ENCODE measurements at places on chromosomes 2 and 18.

- peak; percentile 76 for DNase-seq
Observed at GRCh38 chr2:171247741-171248662, 87.3 kb upstream of the TLK1 start.

- DNase-seq = no peak
Observed at GRCh38 chr2:7400628-7401027, 483.4 kb downstream of the RNF144A start.

DNA sequence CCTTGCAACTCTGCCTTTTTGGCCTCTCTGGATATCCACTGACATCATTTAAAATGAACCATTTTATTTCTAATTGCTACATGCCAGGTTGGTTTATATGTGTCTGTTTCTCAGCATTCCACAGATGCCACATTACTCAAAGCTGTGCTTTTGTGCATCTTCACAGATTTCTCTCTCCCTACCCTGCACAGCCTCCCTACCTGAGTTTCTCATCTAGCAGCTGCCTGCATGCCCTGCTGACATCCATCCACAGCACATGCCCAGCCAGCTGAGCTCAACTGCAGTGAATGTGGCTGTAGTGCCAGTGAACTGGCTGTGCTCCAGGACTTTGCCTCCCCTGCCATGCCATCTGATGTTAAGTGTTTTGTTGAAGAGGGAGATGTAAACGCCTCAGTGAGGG is 44.5 kb downstream of the PKP4 start:
- no peak for DNase-seq

- no peak for DNase-seq
Observed at GRCh38 chr2:46735108-46735691, 180.4 kb downstream of the MCFD2 start.

DNA sequence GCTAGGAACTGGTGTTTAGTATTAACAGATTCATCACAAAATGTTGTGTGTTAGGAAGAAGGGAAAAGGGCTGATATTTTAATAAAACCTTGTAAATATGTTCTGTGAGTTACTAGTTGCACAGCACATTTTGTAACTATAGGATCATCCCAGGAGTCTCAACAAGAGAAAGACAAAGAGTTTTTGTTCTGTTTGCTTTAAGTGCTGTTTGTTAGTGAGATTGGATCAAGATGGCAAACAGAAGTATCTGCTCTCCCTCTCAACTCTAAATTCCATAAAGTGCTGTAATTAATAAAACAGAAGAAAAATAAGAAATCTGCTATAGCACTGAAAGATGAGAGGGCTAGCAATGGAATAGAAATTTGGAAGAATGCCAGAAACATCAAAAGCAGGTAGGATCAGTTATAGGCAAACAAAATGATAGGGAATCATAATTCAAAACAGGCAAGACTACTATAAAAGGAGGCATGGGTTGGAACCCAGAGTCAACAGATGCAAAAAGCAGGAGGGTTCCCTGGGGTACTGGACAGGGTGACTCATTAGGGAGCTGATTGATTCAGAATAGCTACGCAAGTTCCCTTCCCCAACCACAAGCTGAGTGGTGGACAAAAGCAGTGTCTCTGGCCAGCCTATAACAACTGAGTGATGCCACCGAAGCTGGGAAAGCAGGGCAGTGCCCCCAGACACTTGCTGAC is 75.8 kb downstream of the DYNC1I2 start:
- DNase-seq = no peak

GRCh38 chr2:65530547-65531320 is 98.3 kb upstream of the SPRED2 start:
- no peak for DNase-seq

- DNase-seq = no peak
Observed at GRCh38 chr2:191818725-191819350, 28.1 kb downstream of the CAVIN2 start.

GRCh38 chr2:170576296-170576695 is 138.8 kb upstream of the SP5 start:
- no peak for DNase-seq

- DNase-seq = no peak
Observed at GRCh38 chr18:78106946-78107345, 857.3 kb downstream of the GALR1 start.

- no peak for DNase-seq
Observed at GRCh38 chr2:7868836-7869235, 813.0 kb upstream of the ID2 start.

DNA sequence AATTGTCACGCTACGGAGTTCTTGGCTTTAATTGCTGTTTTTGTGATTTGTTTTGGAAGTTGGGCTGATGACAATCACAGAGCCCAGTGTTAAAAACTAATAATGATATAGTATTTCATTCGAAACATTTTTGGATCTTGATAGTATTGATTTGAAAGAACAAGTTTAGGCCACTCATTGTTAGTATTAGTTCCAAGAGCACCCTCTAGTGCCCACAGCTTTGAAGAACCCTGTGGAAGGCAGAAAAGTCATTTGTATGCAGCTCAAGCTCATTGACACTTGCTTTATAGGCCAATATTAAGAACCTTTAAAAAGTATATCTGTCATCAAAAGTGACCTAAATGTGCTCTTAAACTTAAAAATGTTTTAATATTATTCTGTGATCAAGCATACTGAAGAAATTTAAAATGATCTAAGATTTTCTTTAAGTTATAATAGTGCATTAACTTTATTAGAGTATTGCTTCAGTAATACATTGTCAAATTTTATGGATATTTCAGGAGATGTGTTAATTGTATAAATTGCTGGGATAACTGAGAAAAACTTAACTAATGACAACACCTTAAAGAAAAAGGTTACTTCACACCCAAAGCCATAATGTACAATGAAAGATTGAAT is 191.0 kb downstream of the GRB14 start:
- no peak for DNase-seq

DNA sequence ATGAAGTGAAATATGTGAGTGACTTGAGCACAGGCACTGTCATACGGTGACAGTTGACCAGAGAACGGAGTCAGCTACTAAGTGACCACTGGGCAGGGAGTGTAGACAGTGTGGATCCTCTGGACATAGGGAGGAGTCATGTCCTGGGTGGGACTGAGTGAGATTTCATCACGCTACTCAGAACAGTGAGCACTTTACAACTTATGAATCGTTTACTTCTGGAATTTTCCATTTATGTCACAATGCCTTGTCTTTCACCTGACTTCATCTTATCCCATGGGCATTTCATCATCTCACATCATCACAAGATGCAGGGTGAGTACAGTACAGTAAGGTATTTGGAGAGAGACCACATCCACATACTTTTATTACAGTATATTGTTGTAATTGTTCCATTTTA is 29.0 kb downstream of the PTPRM start:
- no peak for DNase-seq

DNA sequence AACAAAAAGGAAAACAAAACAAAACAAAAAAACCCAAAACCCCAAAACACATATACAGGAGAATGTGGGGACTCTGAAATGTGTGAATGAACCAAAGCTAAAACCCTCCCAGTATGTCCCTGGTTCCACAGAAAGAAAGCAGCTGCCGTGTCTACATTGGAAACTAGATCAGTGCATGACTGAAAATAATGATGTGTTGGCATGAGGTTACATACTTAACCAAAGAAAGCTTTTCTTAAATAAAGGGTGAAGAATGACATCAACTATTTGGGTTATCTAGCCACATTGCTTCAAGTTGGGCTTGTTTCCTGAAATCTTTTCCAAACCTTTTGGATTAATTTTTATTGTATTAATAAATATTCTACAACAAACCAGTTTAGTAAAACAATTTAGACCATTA is 91.9 kb upstream of the FN1 start:
- no peak for DNase-seq

DNA sequence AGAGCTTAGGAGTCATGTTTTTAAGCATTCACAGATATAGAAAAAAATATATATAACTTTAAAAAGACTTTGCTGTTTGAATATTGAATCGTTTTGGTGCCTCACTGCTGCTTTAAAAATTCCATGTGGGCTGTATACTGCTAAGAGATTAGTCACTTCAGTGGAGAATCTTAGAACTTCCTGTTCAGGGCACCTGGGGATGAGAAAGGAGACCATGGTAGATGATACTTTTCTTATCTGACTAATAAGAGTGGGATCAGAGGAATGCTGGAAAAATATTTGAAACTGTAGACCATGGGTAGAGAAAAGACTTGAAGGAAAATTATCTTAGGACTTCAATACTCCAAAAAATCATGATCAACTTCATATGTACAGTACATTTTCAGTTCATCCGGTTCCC is 442.2 kb upstream of the SETBP1 start:
- DNase-seq = no peak

GRCh38 chr2:105765415-105766299 is 20.9 kb downstream of the NCK2 start:
- DNase-seq = no peak

DNA sequence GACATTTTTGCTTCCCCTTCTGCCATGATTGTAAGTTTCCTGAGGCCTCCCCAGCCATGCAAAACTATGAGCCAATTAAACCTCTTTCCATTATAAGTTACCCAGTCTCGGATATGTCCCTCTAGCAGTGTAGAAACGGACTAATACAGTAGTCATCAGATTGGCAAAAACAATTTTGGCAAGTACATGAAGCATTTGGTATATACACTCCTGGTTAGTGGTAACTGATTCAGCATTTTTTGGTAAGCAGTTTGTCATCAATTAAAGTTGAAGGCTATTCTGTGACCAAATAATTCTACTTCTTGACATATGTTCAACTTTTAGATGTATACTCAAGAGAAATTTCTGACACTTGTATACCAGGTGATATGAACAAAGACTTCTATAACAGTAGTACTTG is 190.5 kb upstream of the STON1 start:
- DNase-seq = no peak

- no peak for DNase-seq
Observed at GRCh38 chr2:133561045-133561852, 7.0 kb downstream of the NCKAP5 start.

DNA sequence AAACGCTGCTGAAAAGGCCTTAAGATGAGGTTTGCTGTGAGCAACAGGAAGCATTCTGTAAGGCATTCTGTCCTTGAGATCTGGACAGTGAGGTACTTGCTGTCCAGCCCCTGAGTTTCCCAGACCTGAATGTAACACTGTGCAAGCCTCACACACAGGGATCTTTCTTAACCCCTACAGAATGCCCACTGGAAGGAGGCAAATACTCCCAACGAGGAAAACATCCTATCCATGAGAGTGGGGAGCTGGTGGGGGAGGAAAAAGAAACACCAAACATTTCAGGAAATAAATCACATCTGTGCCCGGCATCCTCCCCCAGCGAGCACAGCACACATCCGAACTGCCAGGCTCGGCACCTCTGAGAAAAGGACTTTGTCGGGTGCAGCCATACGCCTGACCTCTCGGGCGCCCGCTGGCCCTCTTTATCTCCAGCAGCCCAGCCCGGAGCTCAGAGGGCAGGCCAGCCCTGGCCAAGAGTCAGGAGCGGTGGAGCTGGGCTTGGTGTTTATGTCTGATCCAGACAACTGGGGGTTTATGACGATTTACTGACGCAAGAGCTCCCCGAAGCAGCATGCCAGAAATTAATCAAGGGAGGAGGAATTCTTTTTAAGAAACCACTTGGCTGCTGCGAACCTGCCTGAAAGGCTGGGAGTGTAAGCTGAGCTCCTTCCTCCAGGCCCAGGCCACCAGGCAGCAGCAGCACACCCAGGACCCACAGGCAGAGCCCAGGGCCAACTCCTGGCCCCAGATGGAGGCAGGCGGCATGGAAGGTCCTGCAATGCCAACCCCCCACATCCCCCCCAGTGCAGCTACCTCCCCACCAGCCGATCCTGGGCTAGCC is 72.2 kb downstream of the HDAC4 start:
- no peak for DNase-seq

- DNase-seq = no peak
Observed at GRCh38 chr2:229728370-229728769, 14.0 kb upstream of the DNER start.

- peak; percentile 48 for DNase-seq
Observed at GRCh38 chr2:174704642-174705041, 59.6 kb downstream of the CHRNA1 start.

DNA sequence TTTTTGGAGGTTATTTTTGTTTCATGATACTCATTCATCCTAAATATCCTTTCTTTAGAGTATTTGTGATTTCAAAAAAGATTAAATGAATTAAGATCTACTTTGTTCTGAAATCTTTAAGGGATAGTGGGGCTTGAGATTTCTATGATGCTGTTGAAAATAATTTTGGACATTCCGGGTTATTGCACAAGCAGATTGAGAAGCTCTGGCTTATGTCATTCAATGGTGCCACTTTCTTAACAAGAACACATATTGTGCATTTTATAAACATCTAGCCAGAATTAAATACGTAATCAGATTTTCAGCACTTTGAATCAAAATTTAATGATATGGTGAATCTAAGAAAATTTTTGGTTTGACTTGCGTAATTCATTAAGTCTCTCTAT is 207.7 kb upstream of the COL3A1 start:
- no peak for DNase-seq

DNA sequence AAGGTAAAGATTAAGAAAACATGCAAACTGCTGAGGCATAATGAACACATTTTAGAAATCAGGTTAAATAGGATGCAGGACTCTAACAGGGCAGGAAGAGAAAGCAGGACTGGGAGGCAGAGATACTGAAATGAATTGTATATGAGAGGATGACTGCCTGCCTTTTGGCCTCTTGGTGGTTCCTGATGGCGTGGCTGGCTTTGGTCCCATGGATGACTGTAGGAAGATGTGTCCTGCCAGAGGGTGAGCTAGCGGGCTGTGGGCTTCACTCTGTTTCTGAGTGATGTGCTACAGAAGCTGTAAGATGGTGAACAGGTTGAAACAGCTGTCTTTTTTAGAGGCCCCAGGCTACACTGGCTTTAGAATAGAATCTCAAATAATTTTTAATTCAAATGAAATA is 517.0 kb downstream of the SLC4A3 start:
- DNase-seq = no peak

GRCh38 chr2:195737511-195738325 is 80.7 kb downstream of the SLC39A10 start:
- no peak for DNase-seq

DNA sequence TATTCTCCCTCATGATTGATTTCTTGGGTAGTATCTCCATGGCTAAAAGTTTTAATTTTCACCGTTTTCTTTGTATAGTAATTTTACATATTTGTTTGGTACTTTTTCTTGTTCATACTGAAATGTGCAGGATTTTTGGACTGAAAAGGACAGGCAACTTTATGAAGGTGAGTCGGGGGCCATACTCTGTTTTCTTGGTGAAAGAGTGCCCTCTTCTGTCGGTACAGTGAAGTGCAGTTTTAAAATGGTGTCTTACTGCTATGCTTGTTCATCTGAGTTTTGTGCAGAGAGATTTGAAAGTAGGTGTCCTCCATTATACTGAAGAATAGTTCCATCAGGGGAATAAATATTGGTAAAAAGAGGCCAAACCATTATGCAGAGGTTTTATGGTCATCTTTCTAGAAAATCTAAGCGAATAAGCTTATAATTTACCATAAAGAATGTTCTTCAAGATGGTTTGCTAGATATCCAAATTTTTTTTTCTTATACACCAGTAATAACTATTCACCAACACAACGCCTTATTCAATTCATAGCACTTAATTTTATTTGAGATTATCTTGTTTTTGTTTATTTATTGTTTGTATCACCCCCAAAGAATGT is 8.7 kb upstream of the SERPINB13 start:
- DNase-seq = no peak

Data from GF-D8 (cell line).